Activated CD4-positive, alpha-beta memory T cell treated with anti-CD3 and anti-CD28 coated beads, Interleukin-2, amount 10 ng/mL, durations not matched to agents 7 days and 5 days (primary cell): ENCODE measurements at places on chromosomes 2 and 18. TPM values are rescaled to one million over a fixed set of nuclear protein-coding genes. Genes with fewer than 3 reads are reported as not detected.

The CAPN13 gene
- not detected for total RNA-seq

The PID1 gene
- total RNA-seq = not detected

The DNAH7 gene
- not detected for total RNA-seq

The VWA3B gene
- total RNA-seq = not detected

The MAP3K19 gene
- total RNA-seq = not detected

The POTEE gene
- total RNA-seq = 0.73 TPM

The SPEG gene
- total RNA-seq = 1.1 TPM

The STAMBP gene
- 51.2 TPM for total RNA-seq

The ZNF519 gene
- total RNA-seq = 9.1 TPM

The CNPPD1 gene
- 72.9 TPM for total RNA-seq

The RTN4 gene
- total RNA-seq = 90.1 TPM

The CCDC121 gene
- total RNA-seq = 0.78 TPM

The VWC2L gene
- not detected for total RNA-seq

The ECEL1 gene
- total RNA-seq = not detected

The NETO1 gene
- total RNA-seq = not detected

The TBR1 gene
- not detected for total RNA-seq

The SRD5A2 gene
- not detected for total RNA-seq

The DSG2 gene
- 0.10 TPM for total RNA-seq

The PLGLB1 gene
- total RNA-seq = 3.2 TPM

The DCAF17 gene
- 14.8 TPM for total RNA-seq

The PLCD4 gene
- 0.10 TPM for total RNA-seq

The CFAP221 gene
- total RNA-seq = not detected

The SLC9A4 gene
- 0.15 TPM for total RNA-seq

The FARP2 gene
- total RNA-seq = 15.0 TPM

The CRYBA2 gene
- not detected for total RNA-seq

The OTOS gene
- not detected for total RNA-seq

The CYBRD1 gene
- 0.93 TPM for total RNA-seq
